Breast epithelium (tissue), 4 donors: ENCODE measurements at places on chromosomes 2 and 18. TPM values are rescaled to one million over a fixed set of nuclear protein-coding genes. Genes with fewer than 3 reads are reported as not detected.
A peak's percentile ranks its signal among the peaks of the same experiment; 100 is the strongest.

ZEB2 gene
- total RNA-seq = 83.2 TPM

DNA sequence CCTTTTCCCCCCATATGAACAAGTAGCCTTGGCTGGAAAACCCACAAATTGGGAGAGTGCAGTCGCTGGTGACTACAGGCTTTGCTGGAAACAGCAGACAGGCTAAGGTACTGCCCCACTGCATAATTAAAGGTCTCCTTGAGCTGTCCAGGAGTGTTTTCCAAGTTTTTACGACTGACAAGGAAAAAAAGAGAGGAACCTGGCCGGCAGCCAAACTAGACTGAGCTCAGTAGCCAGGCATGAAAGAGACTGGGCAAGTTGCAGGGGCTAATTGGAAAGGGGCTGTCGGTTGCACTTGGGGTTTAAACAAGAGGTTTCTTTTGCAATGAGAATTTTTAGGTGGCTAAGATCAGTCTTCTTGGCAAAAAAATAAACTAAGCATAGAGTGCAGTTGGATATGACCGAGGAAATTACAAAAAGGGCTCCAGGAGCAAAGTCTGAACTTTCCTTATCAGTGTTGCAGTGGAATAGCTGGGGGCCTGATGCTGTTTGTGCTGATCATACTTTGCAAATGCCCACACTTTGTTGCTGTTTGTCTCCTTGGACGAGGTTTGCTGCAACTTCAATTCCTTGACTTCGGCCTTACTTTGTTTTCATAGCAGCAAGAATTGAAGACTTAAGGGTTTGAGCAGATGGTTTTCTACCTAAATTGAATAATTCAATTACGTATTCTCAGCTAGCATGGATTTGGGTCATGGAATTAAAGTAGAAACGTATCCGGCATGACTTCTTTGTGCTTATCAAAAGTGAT is 2.1 kb downstream of the GULP1 start:
- no peaks in the 10 kb centered on the region for H3K4me1 ChIP-seq
- H3K27ac ChIP-seq = peak overlapping the region; percentile 97
- H3K36me3 ChIP-seq = no peaks in the 10 kb centered on the region

- no peaks in the 10 kb centered on the region for H3K27me3 ChIP-seq
- H3K4me1 ChIP-seq = no peaks in the 10 kb centered on the region
- no peak for DNase-seq
- no peaks in the 10 kb centered on the region for H3K36me3 ChIP-seq
Observed at GRCh38 chr18:28581521-28582071, 404.7 kb upstream of the CDH2 start.

GRCh38 chr2:69217333-69218080 is 169.5 kb downstream of the GFPT1 start:
- no peaks in the 10 kb centered on the region for H3K27me3 ChIP-seq
- no peak overlapping the region for H3K4me3 ChIP-seq
- no peaks in the 10 kb centered on the region for H3K4me1 ChIP-seq
- H3K36me3 ChIP-seq = no peaks in the 10 kb centered on the region

GALR1 gene
- total RNA-seq = not detected

DNA sequence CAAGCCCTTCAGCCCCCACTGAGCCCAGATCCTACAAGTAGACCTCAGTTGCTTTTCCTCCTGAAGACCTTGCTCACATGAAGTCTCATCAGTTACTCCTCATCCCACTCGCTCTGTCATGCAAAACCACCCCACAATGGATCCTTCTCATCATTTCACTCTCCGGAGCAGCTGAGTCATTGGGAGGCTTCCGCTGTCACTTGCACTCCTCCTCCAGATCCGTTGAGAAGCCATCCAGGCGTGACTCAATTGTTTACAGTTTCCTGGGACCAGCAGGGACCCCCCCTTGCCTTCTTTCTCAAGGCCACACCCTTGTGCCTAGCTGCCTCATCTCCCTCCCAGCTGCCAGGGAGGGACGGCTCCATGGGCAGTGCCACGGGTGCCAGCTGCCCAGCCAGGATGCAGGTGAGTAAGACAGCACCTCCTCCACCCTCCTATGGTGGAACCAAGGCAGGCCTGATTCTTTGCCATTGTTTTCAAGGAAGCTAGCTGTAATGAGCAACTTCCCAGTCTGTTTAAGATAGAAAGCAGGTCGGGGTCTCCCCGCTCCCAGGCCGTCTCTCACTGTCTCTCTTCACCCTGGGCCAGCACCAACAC is 16.3 kb downstream of the GPR55 start:
- H3K4me3 ChIP-seq = no peak overlapping the region
- peak; percentile 12 for DNase-seq
- H3K27ac ChIP-seq = no peak overlapping the region
- no peaks in the 10 kb centered on the region for H3K36me3 ChIP-seq
- no peaks in the 10 kb centered on the region for H3K27me3 ChIP-seq
- H3K4me1 ChIP-seq = no peaks in the 10 kb centered on the region

DNA sequence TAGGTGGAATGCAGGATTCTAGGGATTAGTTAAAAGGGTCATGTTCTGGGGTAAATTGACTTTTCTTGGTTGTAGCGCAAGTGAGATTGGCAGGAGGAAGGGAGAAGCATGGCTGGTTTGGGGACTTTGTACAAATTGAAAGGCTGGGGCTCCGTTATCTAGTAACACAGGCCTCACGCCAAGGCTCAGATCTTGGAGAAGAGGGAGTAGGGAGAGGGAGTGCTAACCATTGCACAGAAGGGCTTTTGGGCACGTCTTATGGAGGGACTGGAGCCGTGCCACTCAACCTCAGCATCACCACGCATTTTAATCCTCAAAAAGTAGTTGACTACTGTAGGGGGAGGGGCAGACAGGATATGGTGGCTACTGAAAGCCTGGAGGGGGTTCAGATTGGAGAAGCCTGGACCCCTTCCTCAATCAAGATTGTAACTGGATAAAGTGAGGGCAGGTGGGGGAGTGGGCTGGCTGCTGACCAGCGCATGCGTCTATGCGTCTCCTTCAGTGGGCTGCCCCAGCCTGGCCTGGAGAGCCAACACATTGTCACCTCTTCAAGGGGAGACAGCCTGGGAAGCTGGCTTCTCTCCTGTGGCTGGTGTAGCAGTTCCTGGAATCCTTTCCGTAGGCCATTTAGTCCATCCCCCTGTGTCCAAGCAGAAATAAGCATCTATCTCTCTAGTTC is 14.3 kb downstream of the IGFBP5 start:
- H3K27ac ChIP-seq = peak overlapping the region; percentile 53
- no peaks in the 10 kb centered on the region for H3K27me3 ChIP-seq
- no peaks in the 10 kb centered on the region for H3K36me3 ChIP-seq
- H3K4me3 ChIP-seq = no peak overlapping the region
- H3K4me1 ChIP-seq = no peaks in the 10 kb centered on the region
- DNase-seq = no peak

BOLL gene
- total RNA-seq = 0.29 TPM

ALPI gene
- 0.33 TPM for total RNA-seq

DNA sequence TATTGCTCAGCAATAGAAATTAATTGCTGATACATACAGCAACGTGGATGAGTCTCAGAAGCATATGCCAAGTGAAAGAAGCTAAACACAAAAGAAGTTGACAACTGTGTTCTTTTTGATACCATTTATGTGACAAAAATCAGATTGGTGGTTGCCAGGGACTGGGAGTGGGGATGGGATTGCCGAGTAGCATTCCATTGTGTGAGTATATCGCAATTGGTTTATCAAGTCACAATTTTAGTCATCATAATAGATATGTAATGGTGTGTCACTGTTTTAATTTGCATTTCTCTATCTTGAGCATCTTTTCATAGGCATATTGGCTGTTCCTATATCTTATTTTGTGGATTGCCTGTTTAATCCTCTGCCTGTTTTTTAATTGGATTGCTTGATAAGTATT is 20.9 kb downstream of the STRADB start:
- H3K27me3 ChIP-seq = no peaks in the 10 kb centered on the region
- no peak overlapping the region for H3K4me3 ChIP-seq
- no peaks in the 10 kb centered on the region for H3K4me1 ChIP-seq
- peaks cover 3% of the 10 kb centered on the region for H3K36me3 ChIP-seq
- DNase-seq = no peak
- H3K27ac ChIP-seq = no peak overlapping the region

DNA sequence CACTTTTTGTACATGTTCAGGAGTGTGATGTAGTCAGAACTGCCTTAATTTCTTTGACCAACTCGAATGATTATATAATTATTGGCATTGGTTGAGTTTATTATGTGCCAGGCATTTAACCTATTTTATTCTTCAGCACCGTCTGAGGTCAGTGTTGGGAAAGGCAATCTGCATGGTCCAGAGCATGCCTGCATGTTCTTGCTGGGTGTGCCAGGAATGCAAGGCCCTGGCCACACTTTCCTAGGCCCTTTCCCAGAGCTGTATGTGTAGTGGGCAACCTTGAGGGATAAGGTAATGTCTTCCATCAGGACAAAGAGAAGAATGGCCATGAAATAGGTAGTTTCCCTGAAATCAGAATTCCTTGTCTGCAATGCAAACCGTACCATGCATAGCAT is 9.7 kb upstream of the SNRNP200 start:
- DNase-seq = no peak
- no peak overlapping the region for H3K4me3 ChIP-seq
- no peaks in the 10 kb centered on the region for H3K4me1 ChIP-seq
- no peaks in the 10 kb centered on the region for H3K36me3 ChIP-seq
- no peak overlapping the region for H3K27ac ChIP-seq

DNA sequence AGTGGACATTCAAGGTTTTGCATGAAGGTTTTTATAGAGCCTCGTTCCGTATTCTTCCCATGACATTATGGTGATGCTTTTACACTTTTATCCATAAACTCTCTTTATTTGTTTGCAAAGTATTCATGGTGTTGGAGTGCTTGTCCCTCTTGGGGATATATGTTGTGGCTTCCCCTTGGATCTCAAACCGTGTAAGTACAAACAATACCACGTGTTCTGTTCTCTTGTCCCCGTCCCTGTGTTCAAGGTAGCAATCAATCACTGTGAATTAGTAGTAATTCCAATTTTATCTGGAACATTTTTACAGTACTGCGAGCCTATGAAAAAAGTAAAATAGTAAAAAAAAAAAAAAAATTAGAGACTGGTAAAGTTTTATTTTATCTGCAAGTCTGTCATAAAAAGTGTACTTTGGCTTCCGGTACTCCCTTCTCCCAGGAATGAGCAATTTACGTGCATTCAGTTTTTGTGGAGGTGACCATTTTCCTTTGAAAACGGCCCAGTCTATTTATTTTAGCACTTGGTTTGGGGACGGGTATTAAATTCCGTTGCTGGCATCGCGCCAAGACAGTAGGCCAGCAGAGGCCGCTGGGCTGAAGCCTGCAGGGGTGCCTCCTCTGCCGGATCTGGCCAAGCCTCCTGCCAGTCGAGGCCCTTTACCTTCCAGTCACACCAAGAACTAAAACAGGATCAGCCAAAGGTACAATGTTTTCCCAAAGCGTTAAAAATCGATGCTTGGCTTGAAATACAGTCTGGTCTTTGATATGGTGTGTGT is 175.7 kb downstream of the SOCS6 start:
- peak overlapping the region; percentile 34 for H3K4me3 ChIP-seq
- DNase-seq = no peak
- no peaks in the 10 kb centered on the region for H3K36me3 ChIP-seq
- H3K27me3 ChIP-seq = no peaks in the 10 kb centered on the region

- peak; percentile 58 for DNase-seq
- no peaks in the 10 kb centered on the region for H3K27me3 ChIP-seq
- no peaks in the 10 kb centered on the region for H3K36me3 ChIP-seq
- no peaks in the 10 kb centered on the region for H3K4me1 ChIP-seq
Observed at GRCh38 chr2:171160956-171161740, 455 bp upstream of the TLK1 start.

DNA sequence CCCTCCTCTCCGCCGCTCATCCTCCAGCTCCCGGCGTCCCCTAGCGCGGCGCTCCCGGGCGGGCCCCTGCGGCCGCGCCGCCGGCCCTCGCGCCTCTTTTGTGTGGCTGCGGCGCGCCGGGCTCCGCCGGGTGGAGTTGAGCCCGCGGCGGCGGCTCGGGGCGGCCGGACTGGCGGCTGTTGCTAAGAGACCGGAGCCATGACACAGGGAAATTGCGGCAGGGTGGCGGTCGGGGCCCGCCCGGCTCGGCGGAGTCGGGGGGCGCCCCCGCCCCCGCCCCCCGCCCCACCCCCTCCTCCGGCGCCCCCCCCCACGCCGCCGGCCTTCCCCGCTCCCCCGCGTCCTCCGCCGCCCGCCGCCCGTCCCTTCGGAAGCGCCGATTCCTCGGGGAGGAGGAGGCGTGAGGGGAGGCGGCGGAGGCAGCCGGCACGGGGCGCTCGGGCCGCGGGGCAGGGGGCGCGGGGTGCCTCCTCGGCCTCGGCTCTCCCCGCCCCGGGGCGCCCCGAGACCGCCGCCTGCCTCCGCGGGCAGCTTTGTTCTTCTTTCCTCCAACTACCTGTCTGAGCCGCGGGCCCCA is at the start of gene TMEM200C:
Gene TMEM200C, minus strand, starts transcription at position 224 of the 577 bp plus-strand sequence. CDS start 3,459 bp downstream, outside the sequence.
- DNase-seq = no peak
- no peaks in the 10 kb centered on the region for H3K4me1 ChIP-seq
- H3K27me3 ChIP-seq = peaks cover 3% of the 10 kb centered on the region
- no peaks in the 10 kb centered on the region for H3K36me3 ChIP-seq
- H3K27ac ChIP-seq = peak within 1 kb of the TSS; percentile 90
- peak within 1 kb of the TSS; percentile 87 for H3K4me3 ChIP-seq

GRCh38 chr2:393711-394696 is 106.1 kb upstream of the ALKAL2 start:
- H3K27ac ChIP-seq = no peak overlapping the region
- H3K4me3 ChIP-seq = peak overlapping the region; percentile 52
- peak; percentile 26 for DNase-seq
- no peaks in the 10 kb centered on the region for H3K36me3 ChIP-seq

DNA sequence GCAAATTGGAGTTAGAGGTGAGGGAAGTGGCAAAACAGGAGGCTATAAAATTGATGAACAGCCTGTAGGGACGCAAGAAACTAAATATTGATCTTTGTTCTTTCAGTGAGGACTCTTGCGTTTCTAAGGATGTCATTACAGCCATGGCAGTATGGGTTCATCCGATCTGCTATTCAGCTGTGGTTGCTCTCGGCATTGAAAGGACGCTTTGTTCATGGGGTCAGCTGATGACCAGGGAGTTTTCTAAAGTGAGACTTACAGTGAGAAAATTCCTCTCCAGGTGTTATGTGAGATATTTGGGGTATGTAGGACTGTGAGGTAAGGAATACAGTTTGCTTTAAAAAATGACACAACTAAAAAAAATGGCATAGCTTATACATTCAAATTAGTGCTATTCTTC is 52.7 kb upstream of the PELI1 start:
- H3K4me3 ChIP-seq = no peak overlapping the region
- H3K36me3 ChIP-seq = no peaks in the 10 kb centered on the region
- DNase-seq = no peak
- no peaks in the 10 kb centered on the region for H3K27me3 ChIP-seq
- no peak overlapping the region for H3K27ac ChIP-seq

GRCh38 chr18:75754433-75754832 is 326.9 kb upstream of the SMIM21 start:
- H3K27me3 ChIP-seq = no peaks in the 10 kb centered on the region
- no peak overlapping the region for H3K4me3 ChIP-seq
- no peak overlapping the region for H3K27ac ChIP-seq
- no peaks in the 10 kb centered on the region for H3K4me1 ChIP-seq
